ENCODE measurements at places on chromosomes 5 and 9. TPM values are rescaled to one million over a fixed set of nuclear protein-coding genes. Genes with fewer than 3 reads are reported as not detected.
A peak's percentile ranks its signal among the peaks of the same experiment; 100 is the strongest.

PDCD1LG2 gene
- total RNA-seq, result 0.20 TPM

GRCh38 chr5:53071738-53072137, 37.8 kb downstream of the MOCS2 start:
- DNase-seq, result no peak

REEP2 gene
- total RNA-seq, result 2.7 TPM

DNA sequence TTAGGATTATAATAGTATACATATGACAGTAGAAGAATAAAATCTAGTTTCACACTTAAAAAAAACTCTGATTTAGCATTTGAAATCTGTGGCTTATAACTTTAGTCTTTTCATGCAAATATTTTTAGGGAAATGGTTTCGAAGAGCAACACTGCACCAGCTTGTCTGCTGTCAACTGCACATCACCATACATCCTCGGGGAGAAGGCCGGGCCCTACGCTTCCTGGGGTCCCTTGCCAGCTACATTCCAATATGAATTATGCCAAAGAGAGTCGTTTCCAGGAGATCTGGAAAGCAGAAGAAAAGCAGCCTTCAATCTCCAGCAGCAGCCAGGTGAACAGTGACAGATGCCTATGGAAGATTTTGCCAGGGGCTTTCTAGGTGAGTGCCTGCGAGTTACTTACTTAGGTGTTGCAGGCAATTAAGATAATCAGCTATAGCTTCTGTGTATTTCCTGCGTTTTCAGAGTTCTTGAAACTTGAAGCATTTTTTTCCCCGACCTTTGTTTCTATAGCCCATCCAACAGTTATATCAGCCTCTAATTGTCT, 166.8 kb downstream of the TRPM3 start:
- DNase-seq, result no peak

DBH gene
- not detected for total RNA-seq

DNA sequence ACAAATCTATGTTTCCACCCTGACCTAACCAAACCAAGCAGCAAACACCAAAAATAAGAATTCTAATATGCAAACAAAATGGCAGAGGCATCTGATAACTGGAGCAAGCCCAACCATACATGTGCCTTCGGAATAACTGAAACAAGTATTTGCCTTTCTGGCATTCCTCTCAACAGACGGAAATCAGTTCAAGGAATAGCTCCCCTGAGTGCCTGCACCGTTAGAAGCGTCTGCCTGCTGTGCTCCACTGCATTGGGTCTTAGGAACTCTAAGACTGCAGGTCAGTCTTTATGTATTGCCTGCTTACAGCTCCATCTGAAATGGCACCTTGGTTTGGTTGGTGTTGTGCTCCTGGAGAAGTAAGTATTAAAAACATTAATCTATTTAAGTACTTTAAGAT, 98.5 kb downstream of the MRPS27 start:
- no peak for DNase-seq

GRCh38 chr5:1799110-1799601, 481 bp downstream of the MRPL36 start:
- DNase-seq, result no peak

DNA sequence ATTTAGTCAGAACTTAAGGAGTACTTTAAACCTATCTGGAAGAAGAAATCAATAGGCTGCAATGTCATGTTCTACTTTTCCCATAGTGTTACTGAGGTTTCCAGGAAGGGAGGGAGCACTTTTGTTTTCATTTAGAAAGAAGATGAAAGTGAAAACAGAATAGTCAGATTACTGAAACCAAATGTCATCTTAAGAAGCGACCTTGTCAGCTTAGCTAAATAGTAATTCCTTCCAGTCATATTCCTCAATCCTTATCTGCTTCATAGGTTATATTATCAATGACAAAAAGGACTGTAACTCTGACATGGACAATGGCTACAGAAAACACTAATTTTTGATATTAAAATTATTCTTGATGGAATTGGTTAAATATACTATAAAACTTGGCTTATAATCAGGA, 27.7 kb downstream of the SAR1B start:
- DNase-seq, result no peak

GRCh38 chr5:98333921-98334320, 439.5 kb upstream of the RGMB start:
- no peak for DNase-seq

RELL2 gene
- 3.3 TPM for total RNA-seq

DNA sequence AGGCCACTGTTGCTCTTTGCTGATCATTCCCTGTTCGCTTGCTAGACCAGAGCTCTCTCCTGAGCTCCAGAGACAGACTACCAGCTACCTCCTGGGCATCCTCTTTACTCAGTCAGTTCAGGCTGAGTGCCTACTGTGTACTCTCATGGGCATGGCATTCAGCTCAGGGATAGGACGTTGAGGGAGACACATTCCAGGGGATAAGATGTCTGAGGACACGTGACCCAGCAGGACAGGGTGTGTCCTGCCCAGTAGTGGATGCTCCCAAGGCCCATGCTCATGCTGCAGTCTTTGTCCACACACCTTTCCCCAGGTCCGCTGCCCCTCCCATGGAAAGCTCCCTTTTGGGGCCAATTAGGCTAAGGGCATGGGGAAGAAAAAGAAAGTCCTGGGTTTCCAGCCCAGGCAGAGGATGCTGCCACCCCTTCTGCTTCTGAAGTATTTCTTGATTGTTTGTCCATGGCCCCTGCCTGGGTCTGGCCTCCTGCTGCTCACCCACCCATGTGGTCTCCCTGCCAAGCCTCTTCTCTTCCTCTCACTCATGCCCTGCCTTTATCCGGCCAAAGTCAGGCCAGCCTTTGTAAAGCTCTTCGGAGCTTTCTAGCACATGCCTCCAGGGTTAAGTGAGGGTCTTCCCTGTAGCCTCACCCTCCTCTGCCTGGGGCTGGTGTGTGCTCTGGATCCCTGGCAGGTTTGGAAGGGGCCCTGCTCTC, 60.5 kb upstream of the PITX1 start:
- no peak for DNase-seq

DNA sequence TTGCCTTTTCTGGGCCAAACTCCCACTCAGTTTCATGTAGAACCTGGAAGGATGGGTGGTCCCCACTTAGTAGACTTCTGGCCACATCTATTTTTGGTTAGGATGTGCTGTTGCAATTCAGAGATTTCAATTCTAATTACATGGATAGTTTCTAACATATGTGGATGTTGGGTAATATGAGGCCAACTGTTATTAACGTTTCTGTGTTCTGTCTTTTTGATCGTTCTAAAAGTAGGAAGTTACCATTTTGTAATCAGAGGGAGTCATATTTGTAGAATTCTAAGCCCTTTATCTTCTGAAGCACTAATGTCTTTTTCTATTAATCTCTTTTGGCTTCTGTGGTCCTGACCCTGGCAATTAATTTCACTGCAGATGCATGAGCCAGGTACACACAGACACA, 141.6 kb upstream of the SPEF2 start:
- no peak for DNase-seq

- peak; percentile 66 for DNase-seq
Measured at GRCh38 chr5:78295035-78295961, 800 bp upstream of the AP3B1 start.

GRCh38 chr9:18343784-18344183, 130.2 kb upstream of the ADAMTSL1 start:
- DNase-seq, result no peak

DNA sequence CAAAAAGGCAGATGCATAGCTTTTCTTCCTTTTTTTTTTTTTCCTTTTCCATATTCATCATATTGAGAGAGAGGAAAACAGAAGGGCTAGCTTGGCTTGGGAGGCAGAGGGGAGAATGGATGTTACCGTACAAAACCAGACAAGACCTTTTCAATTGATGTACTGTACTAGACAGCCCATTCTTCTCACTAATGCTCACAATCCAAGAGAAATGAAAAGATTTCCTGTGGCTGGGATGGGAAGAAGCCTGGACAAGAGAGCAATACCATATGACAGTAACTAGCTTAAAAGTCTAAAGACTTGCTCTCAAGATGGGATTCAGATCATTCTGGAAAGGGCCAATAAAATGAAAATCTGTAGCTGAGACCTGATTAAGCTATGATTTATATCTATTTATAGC, 3.4 kb downstream of the CEMIP2 start:
- no peak for DNase-seq

SH3RF2 gene
- total RNA-seq, result 99.7 TPM

GRCh38 chr5:136208916-136209315, 16.0 kb upstream of the SMIM32 start:
- no peak for DNase-seq

OR1J2 gene
- not detected for total RNA-seq

- DNase-seq, result no peak
Measured at GRCh38 chr9:119500072-119500771, 131.0 kb upstream of the BRINP1 start.

DNA sequence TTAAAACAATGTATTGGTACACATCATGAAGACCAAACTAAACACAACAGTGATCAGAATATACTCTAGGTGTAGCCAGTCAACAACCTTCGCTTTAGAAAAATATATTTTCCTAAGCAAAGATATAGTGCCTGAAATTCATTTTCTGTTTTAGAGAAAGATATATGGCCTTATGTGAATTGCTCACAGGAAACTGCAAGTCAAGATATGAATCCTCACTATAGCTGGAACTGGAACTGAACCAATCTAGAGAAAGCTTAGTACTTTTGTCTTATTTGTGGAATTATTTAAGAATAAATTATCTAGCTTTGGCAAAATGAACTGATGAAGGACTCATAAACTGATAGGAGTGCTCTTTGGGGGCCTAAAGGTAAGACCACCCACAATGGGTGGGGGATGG, 27.3 kb downstream of the GZMK start:
- no peak for DNase-seq

SLC34A3 gene
- total RNA-seq, result not detected

EIF4E1B gene
- total RNA-seq, result not detected

- DNase-seq, result no peak
Measured at GRCh38 chr5:143427122-143427735, 23.7 kb upstream of the NR3C1 start.

CXXC5 gene
- 28.1 TPM for total RNA-seq

- no peak for DNase-seq
Measured at GRCh38 chr5:153671653-153672346, 181.3 kb downstream of the GRIA1 start.

DNA sequence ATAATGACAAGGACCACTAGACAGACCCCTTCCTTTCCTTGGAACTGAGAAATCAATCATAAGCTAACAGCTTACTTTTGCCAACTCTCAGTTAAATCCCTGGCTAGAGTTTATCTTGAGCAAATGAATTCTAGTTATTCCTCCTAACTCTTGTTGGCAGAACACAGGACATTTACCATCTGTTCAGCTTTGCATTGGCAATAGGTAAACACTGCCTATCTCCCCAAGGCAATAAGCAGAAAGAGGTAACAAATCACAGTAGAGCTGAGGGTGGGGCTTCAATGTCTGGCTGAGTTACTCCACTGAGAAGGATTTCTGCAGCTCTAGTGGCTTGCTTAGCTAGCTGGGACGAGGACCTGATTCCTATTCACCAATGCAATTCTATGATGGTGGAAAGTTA, 503.3 kb upstream of the GRIA1 start:
- DNase-seq, result no peak

GRCh38 chr9:136541179-136541578, 4.7 kb downstream of the NOTCH1 start:
- peak; percentile 20 for DNase-seq

- DNase-seq, result no peak
Measured at GRCh38 chr5:176466245-176466871, 18.2 kb downstream of the FAF2 start.

- no peak for DNase-seq
Measured at GRCh38 chr5:125316391-125316790, 570.0 kb upstream of the ZNF608 start.

GRCh38 chr5:120457839-120458507, 6.1 kb upstream of the PRR16 start:
- peak; percentile 74 for DNase-seq

DNA sequence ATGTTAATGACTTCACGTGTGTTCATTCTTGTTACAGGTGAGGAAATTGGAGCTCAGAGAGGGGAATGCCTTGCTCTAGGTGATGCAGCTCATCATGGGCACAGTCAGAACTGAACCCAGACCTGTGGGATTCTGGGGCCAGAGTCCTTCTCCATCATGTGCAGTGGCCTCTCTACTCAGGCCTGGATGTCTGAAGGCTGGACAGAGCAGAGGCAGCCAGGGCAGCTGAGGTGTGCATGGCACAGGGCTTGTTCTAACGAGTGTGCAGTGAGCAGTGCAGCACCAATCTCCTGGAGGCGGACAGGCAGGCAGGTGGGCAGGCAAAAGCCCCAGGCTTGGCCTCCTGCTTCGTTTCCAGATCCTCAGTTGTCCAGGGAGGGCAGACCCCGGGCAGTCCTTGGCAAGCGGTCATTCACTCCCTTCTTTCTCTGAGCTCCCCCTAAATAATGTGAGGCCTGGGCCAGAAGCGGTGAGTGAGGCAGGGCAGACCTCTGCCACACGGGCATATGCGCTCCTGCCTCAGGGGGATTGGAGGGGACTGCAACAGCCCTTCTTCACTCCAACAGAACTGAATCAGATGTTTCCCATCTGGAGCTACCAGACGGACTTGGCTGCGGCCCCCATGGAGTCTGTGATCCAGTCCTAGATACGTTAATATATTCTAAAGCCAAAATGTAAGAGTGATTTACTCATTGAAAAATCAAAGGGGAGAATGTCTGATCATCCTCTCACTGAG, 68.7 kb upstream of the FSTL4 start:
- no peak for DNase-seq

OGN gene
- total RNA-seq, result 28.3 TPM
